H1 (cell line): ENCODE measurements at places on chromosomes 2 and 18.

DNA sequence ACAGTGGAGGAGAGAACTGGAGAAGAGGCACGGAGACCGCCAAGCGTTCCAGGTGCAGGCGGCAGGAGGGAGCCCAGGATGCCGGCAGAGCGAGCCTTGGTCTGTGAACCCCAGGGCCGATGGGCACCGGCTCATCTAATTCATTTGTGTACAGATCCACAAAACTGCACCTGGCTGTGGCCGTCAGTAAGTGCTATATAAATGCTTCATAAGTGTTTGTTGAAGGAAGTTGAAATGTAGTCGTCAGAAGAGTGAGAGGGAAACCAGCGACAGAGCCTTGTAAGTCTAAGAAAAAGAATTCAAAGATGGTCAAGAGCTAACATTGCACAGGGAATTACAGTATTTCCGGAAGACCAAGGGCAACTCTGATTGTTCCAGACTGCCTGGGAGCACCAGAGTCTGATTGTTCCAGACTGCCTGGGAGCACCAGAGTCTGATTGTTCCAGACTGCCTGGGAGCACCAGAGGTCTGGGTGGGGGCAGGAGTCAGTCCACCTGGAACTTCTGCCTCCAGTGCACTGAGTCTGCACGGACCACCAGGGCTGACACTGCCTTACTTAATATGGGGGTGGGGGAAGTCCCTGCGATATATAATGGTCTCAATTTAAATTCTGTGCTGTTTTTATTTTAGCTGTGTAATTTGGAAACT lies 112.3 kb downstream of the BCL2 start:
- DNase-seq: no peak

DNA sequence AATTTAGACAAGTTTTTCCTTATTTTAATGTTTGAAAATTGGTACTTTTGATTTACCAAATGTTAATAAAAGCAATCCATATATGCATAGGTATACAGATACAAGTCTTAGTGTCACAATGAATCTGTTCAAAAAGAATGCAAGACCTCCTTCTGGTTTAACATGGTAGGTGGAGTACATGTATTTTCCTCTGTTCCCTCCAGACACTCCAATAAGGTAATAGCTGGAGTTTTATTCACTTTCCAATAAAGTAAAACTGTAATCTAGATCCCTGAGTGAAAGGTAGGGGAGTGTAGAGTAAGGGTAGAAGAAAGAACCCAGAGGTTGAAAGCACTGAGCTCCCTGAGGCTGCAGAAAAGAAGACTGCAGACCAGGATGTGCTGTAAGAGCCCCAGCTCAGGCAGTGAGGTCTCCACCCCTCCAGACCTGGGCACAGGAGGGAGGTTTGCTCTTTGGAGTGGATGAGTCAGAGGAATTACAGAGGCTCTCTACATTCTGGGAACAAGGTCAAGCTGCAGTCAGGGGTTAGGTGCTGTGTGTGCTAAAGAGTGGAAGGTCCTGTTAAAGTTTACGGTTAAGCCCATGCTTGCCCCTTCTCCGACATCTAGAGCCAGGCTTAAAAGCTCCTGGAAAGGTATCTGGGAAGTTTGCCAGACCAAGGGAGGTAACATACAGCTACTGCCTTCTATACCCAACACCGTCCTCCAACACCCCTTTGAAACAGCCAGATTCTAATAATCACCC lies 27.6 kb upstream of the STAT1 start:
- DNase-seq: no peak

- DNase-seq: no peak
These were observed 306.9 kb downstream of the GULP1 start for GRCh38 chr2:188598551-188598950.

DNA sequence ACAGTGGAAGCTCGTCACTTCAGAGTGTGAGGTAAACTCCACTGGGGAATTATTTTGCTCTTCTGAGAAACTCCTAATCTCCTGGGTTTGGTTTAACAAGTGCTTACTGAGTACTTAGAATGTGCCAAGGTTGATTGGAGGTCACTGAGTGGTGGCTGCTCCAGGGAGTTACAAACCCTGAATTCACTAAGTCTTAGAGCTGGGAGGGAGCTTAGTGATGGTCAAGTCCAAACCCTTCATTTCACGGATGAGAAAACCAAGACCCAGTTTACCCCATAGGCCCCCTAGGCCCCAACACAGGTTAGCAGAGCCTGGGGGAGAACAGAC lies 52.0 kb downstream of the SLC4A5 start:
- no peak for DNase-seq

DNA sequence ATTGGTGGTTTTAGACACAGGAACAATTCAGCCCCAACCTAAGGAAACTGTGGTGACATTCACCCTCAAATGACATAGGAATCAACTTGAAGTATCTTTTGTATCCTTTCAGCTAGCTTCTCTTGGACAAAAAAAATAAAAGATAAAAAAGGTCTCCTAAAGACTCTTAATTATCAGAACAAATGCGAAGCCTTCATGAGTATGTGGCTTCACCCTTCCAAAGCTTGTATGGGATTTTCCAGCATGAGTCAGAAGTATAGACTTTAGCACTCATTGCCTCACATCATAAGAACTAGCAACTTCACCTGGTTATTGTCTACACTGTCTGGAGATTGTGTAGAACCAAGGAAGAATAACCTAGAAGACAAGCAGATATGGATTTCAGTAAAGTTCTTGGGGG lies 135.4 kb downstream of the LAMA3 start:
- DNase-seq: no peak

GRCh38 chr2:1101982-1102590 lies 151.4 kb downstream of the SNTG2 start:
- no peak for DNase-seq

DNA sequence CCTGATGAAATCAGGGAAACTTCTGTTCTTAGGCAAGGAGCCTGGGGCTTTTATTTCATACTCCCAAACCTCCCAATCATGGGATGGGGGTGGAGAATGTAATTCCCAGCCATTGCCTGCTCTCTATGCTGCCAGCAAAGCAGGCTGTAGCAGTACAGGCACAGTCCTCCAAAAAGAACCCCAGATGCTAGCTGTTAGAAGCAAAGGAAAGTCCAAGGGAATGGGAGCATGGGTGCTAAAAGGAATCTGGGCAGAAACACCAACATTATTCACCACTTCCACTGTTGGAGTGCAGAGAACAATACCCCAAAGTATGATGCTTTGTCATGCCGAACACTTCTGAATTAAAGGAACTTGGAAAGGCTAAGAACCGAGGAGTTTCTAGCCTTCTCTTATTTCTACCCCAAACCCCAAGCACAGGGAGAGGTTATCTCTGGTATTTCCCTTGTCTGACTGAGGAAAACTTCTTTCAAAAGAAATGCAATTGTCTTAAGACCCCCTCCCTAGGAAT lies 24.7 kb downstream of the MDH1 start:
- no peak for DNase-seq

- DNase-seq: no peak
These were observed 91.5 kb upstream of the PARD3B start for GRCh38 chr2:204453730-204454167.

GRCh38 chr18:37537868-37538525 lies 27.6 kb downstream of the CELF4 start:
- no peak for DNase-seq

DNA sequence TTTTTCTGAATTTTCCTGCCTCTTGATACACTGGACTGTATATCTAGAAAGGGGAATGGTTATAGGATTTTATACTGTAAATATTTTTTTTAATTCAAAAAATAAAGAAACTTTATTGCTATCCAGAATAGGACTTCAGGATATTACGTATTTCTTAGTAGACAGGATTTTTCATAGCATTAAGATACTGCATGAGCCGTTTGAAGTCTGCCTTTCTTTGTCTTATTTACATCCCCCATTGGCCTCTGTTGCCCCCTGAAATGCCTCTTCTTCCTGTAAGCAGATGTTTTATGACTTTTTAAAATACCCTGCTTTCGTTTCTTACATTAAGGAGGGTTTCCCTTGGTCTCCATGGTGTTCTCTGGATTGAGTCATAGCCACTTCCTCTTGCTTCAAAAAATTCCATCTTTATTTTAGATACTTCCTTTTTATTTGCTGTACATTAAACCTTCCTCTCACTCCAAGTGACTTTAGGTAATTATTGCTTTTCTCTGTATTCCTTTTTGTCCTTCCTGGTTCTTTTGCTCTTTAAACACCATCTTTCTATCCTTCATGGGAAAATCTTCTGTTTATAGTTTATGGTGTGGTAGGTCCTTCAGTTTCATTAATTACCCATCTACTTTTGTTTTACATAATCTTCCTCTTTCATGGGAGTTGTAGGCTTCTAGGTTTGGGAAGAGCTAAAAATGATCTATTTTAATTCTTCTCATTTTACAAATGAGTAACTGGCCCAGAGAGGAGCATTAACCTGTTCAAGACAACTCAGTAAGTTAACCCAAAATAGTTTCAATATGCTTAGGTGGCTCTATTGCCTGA lies 72.6 kb downstream of the ZNF532 start:
- no peak for DNase-seq

- DNase-seq: no peak
These were observed 1583.7 kb upstream of the CELF4 start for GRCh38 chr18:39149211-39149806.

DNA sequence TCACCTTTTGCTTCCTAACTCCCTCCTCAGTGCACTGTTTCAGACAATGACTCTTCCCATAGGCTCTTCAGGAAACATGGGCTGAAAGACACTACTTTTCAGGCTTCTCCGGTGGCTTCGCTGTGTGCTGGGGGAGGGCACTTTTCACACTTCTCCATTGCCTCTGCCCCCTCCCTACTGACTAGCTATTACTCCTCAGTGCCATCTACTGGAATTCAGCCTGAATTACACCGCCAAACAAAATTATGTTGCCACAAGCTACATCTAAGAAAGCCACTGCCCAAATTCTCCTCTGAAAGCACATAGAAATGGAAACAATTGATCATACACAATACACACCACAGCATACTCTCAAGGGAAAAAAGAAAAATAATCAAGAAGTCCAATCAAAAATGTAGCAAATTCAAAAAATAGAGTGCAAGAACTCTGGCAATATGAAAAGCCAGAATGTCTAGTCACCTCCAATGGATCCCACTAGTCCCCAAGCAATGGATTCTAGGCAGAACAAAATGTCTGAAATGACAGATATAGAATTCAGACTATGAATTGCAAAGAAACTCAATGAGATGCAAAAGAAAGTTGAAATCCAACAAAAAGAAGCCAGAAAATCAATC lies 1139.4 kb upstream of the GYPC start:
- DNase-seq: peak; percentile 21

- no peak for DNase-seq
These were observed 254.6 kb upstream of the PIK3C3 start for GRCh38 chr18:41700416-41700815.

GRCh38 chr2:134982603-134983002 lies 64.0 kb downstream of the CCNT2 start:
- DNase-seq: no peak

GRCh38 chr2:128633501-128633900 lies 314.8 kb upstream of the HS6ST1 start:
- no peak for DNase-seq

- DNase-seq: no peak
These were observed 71.0 kb upstream of the CYP1B1 start for GRCh38 chr2:38146907-38147307.

DNA sequence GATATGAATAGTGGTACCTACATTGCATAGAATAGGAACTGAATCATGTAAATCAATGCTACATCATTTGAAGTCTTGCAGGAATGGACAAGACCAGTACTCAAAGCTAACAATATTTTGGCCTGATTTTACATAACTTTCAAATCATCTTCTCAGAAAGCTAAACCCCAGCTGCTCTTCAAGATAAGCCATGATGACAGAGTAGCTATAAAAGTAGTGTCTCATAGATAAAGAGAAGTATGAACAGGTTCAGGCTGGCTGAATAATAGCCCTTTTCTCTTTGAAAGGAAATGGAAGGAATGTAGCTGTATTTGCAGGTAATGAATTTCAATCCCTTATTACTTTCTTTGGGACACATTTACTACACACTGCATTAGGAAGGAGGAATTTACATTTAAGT lies 28.2 kb downstream of the TSPYL6 start:
- DNase-seq: no peak

DNA sequence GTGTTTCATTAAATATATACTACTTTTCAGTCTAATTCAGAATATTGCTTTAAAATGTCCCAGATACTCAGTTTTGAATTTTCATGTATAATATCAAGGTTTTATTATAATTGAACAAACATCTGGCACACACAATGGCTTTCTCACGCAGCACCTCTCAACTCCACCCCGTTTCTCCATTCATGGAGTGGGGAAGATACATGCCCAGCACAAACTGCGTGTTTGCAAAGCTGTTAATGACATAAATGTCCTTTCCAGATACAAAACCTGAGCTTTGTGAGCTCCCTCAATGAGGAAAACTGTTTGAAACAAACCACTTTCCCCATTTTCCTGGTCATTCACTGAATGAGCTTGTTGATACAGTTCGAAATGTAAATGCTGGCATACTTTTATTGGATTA lies 150.3 kb upstream of the RASGRP3 start:
- DNase-seq: no peak

DNA sequence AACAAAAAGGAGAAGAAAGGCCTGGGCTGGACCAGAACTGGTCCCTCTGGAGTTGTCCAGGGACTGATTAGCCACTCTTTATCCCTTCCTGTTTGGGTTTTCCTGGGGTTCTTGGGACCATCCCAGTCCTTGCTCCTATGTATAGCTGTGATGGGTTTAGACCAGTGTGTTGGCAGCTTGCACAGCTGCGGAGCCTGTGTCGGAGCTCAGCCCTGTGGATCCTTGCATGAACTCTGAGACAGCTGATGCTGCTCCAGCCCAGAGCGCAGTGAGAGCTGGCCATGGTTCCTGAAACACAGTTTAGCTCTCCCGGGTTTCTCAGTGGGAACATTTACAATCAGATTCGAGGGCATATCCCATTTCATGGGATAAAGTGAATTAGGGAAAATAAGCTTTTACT lies 16.9 kb downstream of the IMPA2 start:
- DNase-seq: no peak

GRCh38 chr2:207921606-207922005 lies 103.7 kb downstream of the PLEKHM3 start:
- DNase-seq: no peak

- no peak for DNase-seq
These were observed 37.6 kb upstream of the GPR17 start for GRCh38 chr2:127608061-127609030.

DNA sequence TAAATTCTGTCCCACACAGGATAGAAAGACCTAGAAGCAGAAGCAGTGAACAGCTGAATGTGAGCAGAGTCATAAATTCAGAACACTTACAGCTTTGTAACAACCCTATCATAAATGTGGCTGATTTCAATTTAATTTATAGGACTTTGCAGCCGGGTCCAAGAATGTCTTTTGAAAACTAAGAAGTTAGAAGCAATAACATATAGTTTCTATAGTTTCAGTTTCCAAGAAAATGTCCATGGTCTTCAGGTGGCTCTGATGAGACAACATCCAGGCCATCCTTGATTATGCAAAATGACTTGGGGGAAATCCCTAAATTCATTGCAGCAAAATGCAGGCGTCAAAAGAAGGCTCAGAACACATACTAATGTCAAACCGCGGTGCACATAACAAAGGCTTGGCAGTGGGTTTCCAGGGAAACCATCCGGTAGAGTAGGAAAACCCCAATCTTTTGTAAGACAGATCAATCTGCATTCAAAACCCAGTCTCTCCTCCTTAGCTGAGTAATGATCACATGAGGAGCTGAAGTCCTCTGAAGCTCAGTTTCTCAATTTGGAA lies 442.2 kb upstream of the ID2 start:
- DNase-seq: no peak
